ENCODE measurements at places on chromosomes 1 and 21.

DNA sequence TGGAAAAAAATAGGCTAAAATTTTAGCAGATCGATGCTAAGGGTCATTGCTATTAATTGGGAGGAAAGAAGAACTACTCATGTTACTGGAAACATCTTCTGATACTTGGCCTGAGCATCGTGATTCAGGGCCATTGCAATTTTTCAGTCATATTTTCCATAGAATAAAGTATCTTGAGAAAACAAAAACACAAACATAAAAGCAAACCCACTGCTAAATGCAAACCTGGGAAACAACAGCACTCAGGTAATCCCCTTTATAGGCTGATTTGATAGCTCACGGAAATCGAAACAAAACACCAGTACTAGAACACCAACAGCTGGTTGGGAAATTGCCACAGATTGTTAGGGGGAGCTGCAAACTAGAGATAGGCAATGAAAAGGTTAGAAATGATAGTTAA, 172.9 kb upstream of the ESRRG start:
- no peak for DNase-seq

- DNase-seq, result no peak
Observed at GRCh38 chr1:108854221-108855019, 2.5 kb downstream of the AKNAD1 start.

DNA sequence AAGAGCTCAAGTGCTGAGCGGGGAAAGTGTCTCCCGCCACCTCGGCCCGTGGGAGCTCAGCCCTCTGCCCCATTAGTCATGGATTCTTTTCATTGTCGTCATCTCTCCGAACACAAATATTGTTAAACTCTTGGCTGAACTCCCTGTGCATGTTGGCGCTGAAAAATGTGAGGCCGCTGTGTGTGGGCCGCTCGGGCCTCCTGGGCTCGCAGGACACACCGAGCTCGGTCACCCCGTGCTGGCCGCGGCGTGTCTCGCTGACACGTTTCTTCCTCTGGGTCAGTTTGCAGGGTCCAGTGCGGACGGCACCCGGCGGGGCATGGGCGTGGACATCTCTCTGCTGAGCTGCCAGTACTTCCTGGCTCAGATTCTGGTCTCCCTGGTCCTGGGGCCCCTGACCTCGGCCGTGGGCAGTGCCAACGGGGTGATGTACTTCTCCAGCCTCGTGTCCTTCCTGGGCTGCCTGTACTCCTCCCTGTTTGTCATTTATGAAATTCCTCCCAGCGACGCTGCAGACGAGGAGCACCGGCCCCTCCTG, 25.6 kb downstream of the SLC45A1 start:
- DNase-seq, result no peak

DNA sequence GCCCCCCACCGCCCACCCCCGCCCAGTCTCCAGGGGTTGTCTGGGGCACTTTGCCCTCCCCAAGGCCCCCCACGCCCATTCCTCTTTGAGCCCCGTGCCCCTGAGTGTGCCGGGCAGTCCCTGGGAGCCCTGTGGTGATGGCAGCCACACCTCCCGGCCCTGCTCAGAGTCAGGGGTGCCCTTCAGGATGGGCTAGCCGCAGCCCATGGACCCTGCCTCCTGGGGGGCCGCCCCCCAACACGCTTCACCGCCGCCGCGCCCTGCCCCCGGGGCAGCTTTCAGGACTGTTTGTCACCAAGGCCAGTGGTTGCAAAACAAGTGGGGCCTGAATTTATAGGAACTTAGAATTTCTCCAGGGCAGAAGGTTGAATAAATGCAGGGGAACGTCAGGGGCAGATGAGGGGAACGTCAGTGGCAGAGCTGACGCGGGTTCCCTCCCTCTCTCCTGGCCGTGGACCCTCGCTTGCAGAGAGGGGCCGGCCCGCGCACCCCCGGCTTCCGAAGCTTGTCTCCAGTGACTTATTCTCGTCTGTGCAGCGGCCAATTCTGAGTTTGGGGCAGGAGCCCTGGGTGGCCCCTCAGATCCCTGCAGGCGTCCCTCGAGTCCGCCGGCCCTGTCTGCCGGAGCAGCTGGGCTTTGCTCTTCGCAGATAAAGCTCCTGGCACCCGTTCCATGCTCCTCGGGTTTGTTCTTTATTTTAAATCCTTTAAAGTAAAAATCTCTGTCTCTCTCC, 41.2 kb upstream of the ADARB1 start:
- DNase-seq, result no peak

Measured in neural progenitor cell (in vitro differentiated cells).